ENCODE measurements at places on chromosomes 12 and 14.

DNA sequence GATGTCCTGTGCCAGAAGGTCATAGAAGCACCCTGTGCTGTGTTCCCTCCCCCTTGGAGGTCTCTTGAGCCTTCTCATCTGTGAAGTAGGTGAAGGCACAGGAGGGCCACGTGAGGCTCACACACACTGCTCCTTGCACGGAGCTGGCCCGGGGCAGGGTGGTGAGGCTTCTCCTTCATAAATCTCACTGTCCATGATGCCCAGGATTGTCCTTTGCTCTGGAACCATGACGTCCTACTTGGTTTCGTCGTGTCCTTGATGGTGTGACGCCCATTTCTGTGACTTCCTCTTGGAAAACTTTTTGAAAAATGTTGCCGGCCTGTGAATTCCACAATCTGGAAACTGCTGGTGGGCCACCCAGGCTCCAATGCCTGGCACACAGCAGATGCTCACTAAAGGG, 34.4 kb downstream of the SH2B3 start:
- no peak for DNase-seq

DNA sequence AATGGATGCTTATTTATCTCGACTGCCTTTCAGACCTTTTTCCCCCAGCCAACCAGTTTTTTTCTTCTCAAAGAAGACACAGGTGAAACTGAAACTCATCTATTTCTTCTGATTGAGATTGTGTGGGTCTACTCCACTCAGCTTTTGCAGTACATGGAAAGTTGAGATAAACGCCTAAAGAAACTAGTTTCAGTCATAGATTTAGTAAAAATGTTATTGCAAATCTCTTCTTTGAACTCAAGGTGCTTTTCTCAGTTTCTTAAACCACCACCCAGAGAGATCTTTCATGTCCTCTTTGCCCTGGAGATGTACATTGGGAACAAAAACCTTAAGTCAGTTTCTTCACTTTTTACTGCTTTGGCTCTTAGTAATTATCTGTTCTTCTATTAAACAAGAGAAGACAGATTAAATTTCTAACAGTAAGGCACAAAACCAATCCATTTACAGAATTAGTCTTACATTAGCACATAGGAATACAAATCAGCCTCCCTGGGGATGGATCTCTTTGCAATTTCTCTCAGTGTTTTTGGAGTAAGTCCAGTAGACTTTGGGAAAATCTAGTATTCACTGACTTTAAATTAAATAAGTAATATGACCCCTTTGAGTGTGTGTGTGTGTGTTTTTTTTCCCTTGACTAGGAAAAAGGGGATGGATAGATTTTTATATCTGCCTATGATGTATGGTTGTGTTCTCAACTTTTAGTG, 11.6 kb downstream of the FBXW8 start:
- peak; percentile 61 for DNase-seq

DNA sequence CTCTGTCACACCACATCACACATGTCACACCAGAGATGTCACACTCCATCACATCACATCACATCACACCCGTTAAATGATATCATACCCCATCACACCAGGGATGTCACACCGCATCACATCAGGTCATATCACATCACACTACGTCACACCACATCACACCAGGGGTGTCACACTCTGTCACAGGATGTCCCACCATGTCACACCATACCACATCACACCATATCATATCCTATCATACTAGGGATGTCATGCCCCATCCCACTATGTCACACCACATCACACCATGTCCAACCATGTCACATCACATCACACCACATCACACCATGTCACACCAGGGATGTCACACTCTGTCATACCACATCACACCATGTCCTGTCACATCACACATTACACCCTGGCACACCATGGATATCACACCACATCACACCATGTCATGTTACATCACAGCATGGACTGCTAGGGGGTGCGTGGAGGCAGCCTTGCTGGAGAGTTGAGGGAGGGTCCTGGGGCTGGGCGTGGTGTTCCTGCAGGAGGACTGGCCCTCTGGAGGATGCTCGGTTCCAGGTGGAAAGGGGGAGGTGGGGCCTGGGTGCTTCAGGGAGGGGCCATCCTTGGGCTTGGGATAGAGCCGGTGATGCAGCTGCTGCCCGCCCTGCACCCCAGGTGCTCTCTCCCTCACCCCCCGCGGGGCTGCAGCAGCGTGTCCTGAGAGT, 134.6 kb downstream of the TMEM121 start:
- no peak for DNase-seq

GRCh38 chr12:52634266-52635056, 16.1 kb upstream of the KRT73 start:
- DNase-seq: no peak

DNA sequence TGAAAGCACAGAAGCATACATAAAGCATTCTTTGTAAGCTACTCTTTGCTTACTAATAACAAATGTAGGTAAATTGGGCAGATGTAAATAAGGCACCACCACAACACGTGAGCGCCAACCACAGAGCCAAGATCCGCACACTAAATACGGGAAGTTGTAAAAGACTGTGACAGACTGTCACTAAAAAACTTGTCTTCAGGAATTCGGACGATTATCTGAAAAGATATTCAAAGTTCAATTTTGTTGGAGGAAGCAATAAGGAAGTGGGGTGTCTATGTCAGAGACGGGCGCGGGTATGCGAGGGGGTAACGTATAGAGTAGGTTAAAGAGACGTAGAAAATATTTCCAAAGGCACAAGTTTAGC, 1.5 kb upstream of the HSP90B1 start:
- DNase-seq: peak; percentile 67

GRCh38 chr14:39734306-39734705, 302.1 kb upstream of the FBXO33 start:
- no peak for DNase-seq

- DNase-seq: no peak
These were observed 724.6 kb upstream of the TMEM132C start for GRCh38 chr12:127542391-127542790.

- no peak for DNase-seq
These were observed 24.8 kb upstream of the FKBP4 start for GRCh38 chr12:2769866-2770533.

DNA sequence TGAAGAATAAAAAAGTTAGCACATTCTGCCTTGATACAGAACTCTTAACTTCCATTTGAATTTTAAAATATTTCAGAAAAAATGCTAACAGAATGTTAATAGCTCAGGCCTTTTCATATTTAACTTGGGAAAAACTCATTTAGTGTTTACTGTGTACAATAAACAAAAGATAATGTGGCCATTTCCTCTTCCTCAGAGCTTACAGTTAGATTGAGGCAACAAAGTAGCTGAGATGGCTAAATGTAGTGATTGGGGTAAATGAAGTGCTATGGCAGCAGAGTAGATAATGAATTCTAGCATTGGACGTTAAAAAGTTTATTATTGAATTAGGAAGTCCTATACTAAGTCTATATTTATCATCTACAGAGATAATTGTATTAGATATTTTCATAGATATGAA, 12.7 kb downstream of the CPSF2 start:
- DNase-seq: no peak

GRCh38 chr12:47441490-47441889, 264.3 kb downstream of the RPAP3 start:
- no peak for DNase-seq

GRCh38 chr12:6607751-6608591, 792 bp upstream of the CHD4 start:
- DNase-seq: peak; percentile 26

DNA sequence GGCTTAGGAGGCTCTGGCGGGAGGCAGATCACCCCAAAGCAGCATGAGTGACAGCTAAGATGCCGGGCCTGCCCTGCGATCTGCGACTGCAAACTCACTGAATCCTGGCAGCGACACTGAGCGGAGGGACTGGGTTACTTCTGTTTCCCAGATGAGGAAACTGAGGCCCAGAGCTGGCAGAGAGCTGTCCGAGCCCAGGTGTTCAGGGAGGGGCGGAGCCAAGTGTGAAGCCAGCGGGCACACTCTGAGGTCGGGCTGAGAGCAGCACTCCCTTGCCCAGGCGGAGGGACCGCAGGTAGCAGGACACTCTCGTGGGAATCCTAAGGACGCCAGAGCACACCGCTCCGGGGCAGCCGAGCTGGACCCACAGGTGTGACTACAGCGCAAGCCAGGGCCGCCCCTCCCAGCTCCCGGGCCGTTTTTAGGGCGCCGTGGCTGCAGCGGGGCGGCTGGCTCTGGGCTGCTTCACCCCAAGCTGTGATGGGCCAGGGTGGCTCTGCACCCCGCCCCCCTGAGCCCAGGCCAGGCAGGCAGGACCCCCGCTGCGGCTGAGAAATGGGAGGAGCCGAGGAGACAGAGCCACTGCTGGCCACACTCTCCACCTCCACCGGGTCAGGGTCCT, 27.4 kb downstream of the MMP17 start:
- DNase-seq: no peak

- no peak for DNase-seq
These were observed 53.9 kb upstream of the NUDT4 start for GRCh38 chr12:93323625-93324329.

DNA sequence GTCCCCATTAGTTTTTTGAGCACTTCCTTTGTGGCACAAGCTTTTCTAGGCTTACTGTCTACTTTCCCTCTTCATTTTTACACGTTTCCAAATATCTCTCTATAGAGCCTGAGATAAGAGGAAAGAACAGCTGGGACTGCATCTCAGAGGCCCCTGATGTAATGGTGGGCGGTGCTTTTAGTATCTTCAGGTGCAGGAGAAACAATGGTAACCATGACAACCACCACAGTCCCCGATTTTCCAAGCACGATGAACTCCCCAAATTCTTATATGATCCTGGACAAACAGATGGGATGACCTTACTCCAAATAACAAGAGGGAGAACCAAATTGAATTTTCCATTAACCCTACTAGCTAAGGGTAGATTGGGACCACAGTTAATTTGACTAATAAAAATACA, 103.3 kb downstream of the AEBP2 start:
- DNase-seq: no peak

GRCh38 chr12:59403259-59403932, 192.4 kb upstream of the SLC16A7 start:
- DNase-seq: no peak

- DNase-seq: no peak
These were observed 88.4 kb downstream of the BORCS5 start for GRCh38 chr12:12445165-12445881.

- no peak for DNase-seq
These were observed 38.0 kb downstream of the ABCD2 start for GRCh38 chr12:39581592-39581991.

DNA sequence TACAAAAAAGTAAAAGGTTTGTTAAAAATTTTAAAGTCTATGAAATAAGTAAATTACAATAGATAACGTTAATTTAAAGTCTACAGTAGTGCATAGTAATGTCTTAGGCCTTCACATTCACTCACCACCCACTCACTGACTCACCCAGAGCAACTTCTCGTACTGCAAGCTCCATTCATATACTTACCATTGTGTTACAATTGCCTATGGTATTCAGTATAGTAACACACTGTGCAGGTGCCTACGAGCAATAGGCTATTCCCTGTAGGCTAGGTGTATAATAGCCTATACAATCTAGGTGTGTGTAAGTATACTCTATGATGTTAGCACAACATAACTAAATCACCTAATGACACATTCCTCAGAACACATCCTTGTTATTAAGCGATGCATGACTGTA, 435.3 kb upstream of the TMTC1 start:
- no peak for DNase-seq

- DNase-seq: peak; percentile 79
These were observed 2.8 kb upstream of the RNASE4 start for GRCh38 chr14:20681348-20682126.

- no peak for DNase-seq
These were observed 274.1 kb downstream of the ADAMTS20 start for GRCh38 chr12:43277651-43278540.
